Dorsolateral prefrontal cortex (tissue), 122 donors: ENCODE measurements at places on chromosomes 12 and 14.

DNA sequence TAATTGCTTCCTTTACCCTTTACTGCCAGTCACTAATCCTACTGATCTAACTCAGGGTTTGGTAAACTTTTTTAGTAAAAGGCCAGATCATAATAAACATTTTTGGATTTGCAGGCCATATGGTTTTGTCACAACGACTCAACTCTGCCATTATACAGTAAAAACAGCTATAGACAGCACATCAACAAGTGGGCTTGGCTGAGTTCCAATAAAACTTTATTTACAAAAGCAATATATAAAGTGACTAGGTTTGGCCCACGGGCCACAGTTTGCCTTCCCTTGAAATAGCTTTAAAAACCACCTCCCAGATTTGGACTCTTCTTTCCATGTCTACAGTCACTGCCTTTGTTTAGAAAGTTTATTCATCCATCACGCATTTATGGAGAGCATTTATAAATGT lies 146.9 kb downstream of the NTF3 start:
- DNase-seq, result no peak

GRCh38 chr14:86038387-86039042 lies 508.6 kb downstream of the FLRT2 start:
- DNase-seq, result no peak

GRCh38 chr14:91482263-91483013 lies 27.7 kb downstream of the PPP4R3A start:
- DNase-seq, result no peak

DNA sequence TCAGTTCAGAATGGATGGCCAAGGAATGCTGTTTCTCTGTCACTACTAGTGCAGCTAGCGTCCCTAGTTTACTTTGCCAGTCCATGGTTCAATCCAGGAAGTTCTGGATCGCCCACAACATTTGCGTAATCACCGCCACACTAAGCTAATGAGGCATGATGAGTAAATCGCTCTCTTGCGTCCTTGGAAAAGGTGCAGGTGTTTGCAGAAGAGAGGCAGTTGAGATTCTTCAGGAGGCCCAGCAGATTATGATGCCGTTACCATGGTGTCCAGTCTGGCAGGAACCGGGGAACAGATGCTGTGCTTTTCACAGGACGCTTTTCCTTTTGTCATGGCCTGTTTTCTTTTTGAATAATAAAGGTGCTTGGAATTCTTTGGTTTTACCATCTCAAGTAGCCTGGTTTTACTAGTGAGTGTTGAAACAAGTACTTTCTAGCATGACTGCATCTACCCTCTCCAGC lies 9.0 kb downstream of the TPH2 start:
- peak; percentile 51 for DNase-seq

DNA sequence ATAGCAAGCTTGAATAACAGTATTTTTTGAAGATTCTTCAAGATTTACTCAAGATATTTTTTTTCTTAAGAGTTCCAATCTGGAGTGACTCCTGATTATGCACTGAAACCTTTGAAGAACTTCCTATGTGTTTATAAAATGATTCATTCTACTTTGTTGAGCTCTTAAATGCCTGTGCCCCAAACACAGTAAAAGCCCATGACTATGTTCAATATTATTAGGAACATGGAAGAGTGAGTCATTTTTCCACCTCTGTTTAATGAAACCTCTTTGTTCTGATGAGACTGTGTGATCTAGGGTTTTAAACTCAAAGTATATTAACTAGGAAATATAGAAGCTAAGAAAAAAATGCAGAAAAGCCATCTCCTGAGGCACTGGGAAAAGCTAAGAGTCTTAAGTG lies 415.0 kb upstream of the FBXO33 start:
- no peak for DNase-seq

DNA sequence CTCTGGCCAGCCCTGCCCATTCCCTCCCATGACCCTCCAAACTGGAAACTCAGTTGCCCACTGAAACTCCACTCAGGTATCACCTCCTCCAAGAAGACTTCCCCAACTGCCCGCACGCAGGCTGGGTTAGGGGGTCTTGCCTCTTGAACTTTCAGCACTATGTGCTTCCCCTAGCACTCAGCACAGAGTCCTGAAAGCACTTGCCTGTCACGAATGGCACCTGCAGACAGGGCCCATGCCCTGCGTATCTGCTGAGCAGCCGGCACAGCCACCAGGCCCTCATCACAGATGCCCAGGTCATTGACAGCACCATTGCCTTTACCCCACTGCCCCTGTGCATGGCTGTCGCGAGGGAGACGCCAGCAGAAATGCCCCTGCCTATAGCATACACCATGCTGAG lies 11.2 kb downstream of the CCDC88C start:
- DNase-seq, result no peak

DNA sequence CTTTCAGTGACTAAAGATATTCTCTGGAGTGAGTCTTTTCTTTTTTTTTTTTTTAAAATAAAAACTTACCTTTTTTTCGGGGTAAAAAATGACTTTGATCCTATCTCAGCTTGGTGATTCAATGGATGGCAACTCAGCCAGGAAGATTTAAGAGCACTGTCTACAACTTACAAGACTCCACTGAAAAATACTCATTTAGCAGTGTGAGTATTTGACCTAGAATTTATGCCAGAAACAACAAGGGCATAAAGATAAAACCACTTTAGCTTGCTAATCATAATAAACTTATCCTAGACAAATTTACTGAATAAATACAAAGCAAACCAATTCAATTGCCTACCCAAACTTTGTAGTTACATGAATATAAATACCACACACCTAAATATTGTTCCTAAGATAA lies 446.6 kb downstream of the RPS29 start:
- DNase-seq, result no peak

DNA sequence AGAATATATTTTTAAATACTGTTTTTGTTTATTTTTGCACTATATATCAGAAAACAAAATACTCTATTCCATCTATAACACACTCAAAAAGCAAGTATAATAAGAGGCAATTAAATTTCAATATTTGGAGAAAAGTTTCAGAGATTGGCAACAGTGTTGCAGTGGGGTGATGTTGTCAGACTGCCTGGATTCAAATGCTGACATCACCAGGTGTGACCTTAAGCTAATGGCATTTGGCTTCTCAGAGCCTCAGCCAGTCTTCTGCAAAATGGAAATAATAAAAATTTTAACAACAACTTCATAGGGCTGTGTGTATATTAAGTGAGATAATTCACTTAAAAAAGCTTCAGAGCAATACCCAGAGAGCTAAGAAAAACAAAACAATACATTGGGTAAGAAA lies 74.7 kb downstream of the TMTC1 start:
- DNase-seq, result no peak

DNA sequence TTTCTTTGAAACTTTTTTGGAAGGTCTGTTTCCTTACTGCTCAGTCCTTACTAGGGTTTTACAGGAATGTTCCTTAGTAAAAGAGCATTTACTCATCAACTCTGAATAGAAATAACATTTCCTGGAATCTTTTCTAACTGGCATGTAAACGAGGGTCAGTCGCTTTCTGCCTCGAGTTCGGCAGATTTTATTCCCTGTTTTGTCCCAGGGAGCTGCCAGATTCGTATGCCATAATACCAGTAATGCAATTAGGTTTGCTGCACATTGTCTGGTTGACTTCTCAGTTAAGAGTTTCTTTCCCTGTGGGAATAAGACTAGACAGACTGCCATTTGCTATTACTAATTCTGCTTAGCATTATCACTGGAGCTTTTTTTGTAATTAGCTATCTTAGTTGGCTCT lies 91.9 kb downstream of the VRK1 start:
- DNase-seq, result no peak

DNA sequence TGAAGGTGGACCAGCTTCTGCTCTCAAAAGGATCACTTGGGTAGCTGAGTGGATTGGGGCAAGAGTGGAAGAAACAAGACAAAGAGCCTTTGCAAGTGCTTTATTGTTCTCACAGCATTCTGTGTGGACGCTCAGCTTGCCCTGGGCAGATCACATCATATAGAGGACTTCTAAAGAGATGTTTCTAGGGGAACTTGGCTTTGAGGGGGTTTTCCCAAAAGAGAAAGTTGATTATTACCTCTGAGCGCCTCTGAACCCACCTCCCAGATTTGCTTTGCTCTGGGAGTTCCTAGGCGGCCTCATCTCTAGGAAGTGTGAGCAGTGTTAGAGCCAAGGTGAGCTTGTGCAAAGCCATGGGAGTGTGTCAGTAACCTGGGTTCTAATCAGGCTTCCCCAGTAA lies 81.7 kb downstream of the RIN3 start:
- DNase-seq, result no peak

- peak; percentile 9 for DNase-seq
Measured at GRCh38 chr12:46459861-46460545, 87.4 kb upstream of the SLC38A2 start.

DNA sequence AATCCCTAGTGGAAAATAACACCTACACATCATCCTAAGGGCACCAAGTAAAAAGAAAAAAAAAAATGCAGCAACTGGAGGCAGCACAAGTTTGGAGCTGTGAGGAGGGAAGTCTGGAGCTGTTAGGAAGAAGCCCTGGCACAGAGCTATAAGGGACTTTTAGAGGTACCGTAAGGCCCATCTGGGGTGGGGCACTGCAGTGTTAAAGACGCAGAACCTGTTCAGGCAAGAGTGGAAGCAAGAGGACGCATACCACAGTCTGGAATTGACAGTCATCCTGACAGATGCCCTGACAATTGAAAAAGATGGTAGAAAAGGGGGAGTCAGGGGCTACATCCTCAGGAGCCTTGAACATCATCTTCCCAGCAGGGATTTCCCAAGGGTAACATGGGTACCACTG lies 195.9 kb upstream of the PLEKHG7 start:
- DNase-seq, result no peak

DNA sequence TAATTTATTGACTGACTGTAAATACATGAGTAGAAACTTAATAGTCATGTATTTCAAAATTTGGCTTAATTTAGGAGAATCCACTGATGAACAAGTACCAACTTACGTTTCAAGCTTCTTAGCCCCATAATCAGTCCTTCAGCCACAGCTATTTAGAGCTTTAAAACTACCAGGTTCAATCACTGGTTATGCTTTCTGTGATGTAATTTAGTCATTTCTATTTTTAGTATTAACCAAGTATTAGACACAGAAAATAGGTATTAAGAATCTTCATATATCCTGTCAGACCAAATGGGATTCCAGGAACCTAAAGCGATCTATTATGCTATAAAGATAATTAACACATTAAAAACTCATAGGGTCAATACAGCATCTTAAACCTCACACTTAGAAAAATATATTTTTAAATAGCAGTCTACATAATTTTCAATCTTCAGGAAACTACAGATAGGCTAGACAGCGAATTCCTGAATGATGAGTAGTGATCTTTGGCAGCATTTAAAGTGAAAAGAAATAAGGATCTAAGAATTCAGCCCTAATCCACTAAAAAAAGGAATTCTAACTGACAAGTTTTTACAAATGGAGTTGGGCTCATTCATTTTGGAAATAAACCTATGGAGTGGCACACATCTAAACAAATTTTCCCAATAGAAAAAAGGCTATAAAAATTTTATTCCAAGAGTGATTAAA lies 51.5 kb downstream of the ZC3H14 start:
- DNase-seq, result no peak

DNA sequence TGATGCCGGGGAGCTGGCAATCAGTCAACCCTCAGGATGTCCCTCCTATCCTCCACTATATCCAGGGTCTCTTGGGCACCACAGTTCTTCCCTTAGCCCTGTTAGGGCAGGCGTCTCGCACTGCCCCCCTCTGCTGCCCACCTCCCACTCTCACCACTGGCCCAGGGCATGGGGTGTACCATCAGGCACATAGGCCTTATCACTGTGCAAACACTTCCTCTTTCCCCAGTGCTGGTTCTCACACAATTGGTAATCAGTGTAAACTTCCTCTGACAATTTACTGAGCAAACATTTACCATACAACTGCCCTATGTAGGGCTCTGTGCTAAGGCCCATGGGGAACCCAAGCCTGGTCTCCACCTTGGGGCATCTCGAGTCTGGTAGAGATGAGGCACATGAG lies 20.1 kb upstream of the TMED10 start:
- no peak for DNase-seq

GRCh38 chr12:130081117-130081805 lies 81.0 kb upstream of the FZD10 start:
- DNase-seq, result no peak

DNA sequence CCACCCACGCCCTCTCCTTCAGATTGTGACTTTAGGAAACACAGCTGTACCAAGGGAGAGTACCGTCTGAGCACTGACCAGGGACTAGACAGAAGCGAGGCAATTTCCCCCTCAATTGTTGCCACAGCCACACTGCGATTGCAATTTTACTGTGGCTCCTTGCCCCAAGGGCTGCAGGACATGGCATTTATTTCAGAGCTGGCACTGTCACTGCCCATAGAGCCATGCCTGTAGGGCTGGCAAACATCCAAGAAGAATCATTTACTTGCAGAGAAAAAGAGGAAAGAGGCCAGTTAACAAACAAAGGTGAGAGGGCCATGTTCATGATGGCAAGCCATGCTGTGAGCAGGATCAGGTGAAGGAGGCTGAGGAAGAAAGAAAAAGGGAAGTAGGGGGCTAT lies 129.6 kb downstream of the EMP1 start:
- DNase-seq, result no peak

DNA sequence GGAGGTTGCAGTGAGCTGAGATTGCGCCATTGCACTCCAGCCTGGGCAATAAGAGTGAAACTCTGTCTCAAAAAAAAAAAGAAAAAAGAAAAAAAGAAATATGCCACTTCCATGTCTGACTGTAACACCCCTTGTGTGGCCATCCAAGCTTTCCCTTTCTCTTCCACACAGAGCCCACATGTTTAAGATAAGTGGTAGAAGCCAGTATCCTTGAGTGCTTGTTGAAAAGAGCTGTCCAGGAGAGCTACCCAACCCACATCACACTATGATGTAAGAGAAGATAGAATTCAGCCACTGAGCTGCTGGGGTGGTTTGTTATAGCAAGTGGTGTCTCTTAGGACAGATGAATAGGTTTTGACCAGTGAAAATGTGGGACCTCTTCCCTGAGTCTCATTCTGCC lies 82.1 kb downstream of the ZNF664 start:
- DNase-seq, result no peak

DNA sequence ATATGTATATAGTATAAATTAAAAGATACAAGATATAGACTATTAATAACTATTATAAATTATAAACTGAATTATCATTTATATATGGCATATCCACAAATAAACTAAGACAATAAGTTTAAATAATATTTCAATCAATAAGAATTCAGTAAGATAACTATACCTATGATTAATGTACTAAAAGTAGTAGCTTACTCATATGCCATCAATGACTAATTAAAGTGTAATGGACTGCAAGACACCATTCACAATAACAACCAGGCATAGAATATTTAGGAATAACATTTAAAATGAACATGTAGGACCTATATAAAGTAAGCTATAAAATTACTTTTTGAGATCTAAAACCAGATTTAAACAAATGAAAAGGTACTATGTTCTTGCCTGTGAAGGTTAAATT lies 18.8 kb downstream of the KCNC2 start:
- DNase-seq, result no peak
